ENCODE measurements at places on chromosomes 7 and 10.

- no peak for DNase-seq
- no peaks in the 10 kb centered on the region for H3K36me3 ChIP-seq
- no peak overlapping the region for H3K4me3 ChIP-seq
- H3K27ac ChIP-seq, result no peak overlapping the region
Measured at GRCh38 chr10:131851346-131851745, 49.5 kb upstream of the PPP2R2D start.

- no peak for DNase-seq
- H3K4me3 ChIP-seq, result no peak overlapping the region
- H3K36me3 ChIP-seq, result no peaks in the 10 kb centered on the region
Measured at GRCh38 chr7:112212571-112212970, 6.1 kb downstream of the ZNF277 start.

- H3K27me3 ChIP-seq, result no peaks in the 10 kb centered on the region
- H3K4me3 ChIP-seq, result no peak overlapping the region
- H3K27ac ChIP-seq, result no peak overlapping the region
Measured at GRCh38 chr10:119251315-119251708, 43.9 kb downstream of the GRK5 start.

- no peaks in the 10 kb centered on the region for H3K27me3 ChIP-seq
- H3K4me3 ChIP-seq, result no peak overlapping the region
- DNase-seq, result no peak
- no peaks in the 10 kb centered on the region for H3K36me3 ChIP-seq
Measured at GRCh38 chr7:95977994-95978393, 205.6 kb downstream of the DYNC1I1 start.

DNA sequence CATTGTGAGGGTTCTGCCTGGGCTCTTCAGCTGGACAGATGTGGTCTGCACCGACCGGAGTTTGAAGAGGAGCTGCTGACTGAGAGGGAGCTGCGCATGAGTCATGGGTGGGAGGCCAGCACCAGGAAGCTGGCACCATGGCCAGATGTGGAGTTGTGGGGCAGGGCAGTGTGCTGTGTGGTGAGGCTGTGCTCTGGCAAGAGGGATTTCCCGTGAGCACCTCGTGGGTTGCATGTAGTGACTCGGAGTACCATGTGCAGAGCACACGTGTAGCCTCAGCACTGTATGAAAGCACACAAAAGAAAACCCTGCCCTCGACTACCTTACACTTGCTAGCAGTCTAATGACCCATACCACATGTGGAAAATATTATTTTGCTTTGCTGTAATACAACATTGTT lies 103.4 kb downstream of the WNT2 start:
- no peak overlapping the region for H3K27ac ChIP-seq
- H3K27me3 ChIP-seq, result no peaks in the 10 kb centered on the region
- no peaks in the 10 kb centered on the region for H3K4me1 ChIP-seq
- H3K36me3 ChIP-seq, result no peaks in the 10 kb centered on the region
- no peak for DNase-seq
- H3K4me3 ChIP-seq, result no peak overlapping the region

DNA sequence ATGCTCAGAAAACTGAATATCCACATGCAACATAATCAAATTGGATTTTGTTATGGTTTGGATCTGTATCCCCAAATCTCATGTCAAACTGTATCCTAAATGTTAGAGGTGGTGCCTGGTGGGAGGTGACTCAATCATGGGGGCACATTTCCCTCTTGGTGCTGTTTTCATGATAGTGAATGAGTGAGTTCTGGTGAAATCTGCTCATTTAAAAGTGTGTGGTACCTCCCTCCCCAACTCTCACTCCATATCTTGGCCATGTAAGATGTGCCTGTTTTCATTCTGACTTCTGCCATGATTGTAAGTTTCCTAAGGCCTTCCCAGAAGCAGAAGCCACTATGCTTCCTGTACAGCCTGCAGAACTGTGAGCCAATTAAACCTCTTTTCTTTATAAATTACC lies 239.6 kb upstream of the KLF14 start:
- H3K4me1 ChIP-seq, result no peaks in the 10 kb centered on the region
- no peak overlapping the region for H3K27ac ChIP-seq
- no peak for DNase-seq
- H3K27me3 ChIP-seq, result no peaks in the 10 kb centered on the region
- no peak overlapping the region for H3K4me3 ChIP-seq

DNA sequence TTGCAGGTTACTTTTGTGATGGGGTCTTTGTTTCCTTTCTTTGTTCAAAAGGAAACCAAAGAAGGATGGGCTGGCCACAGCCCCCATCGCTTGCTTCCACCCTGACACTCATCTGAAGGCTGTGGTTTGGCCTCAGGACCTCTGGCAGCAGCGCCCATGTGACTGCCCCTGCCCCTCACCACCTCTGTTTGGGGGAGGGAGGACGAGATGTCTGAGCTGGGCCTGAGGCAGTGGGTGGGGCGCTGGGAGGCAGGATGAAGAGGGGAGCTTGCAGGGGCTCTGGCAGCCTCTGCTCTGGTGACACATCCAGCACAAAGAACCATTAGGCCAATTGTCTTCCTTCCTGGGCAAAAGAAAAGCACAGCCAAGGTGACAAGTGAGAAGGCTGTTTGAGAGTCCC lies 15.9 kb upstream of the CHST15 start:
- no peak overlapping the region for H3K27ac ChIP-seq
- H3K36me3 ChIP-seq, result no peaks in the 10 kb centered on the region
- no peak for DNase-seq

- no peaks in the 10 kb centered on the region for H3K36me3 ChIP-seq
- no peaks in the 10 kb centered on the region for H3K27me3 ChIP-seq
- H3K4me3 ChIP-seq, result no peak overlapping the region
- H3K4me1 ChIP-seq, result no peaks in the 10 kb centered on the region
Measured at GRCh38 chr7:26504411-26505120, 212.9 kb downstream of the SNX10 start.

DNA sequence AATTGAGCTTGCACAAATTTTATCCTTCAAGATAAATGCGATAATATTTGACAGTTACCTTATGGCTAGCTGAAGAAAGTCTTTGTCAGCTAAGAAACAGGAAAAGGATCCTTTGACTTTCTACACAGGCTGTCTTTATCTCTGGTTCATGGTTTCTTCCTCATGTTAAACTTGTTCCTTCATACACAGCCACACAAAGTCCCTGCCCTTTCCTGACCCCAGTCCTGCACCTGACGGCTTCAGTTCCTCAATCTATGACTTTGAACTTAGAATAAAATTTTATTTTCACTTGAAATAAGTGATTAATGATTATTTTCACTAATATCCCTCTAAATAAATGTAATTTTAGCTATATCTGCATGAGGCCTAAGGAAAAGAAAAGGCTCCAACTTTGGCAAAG lies 77.8 kb upstream of the PRSS1 start:
- no peak overlapping the region for H3K27ac ChIP-seq
- DNase-seq, result no peak
- no peaks in the 10 kb centered on the region for H3K4me1 ChIP-seq
- no peak overlapping the region for H3K4me3 ChIP-seq

GRCh38 chr10:86798611-86799010 lies 42.2 kb downstream of the BMPR1A start:
- DNase-seq, result no peak
- no peaks in the 10 kb centered on the region for H3K4me1 ChIP-seq
- no peak overlapping the region for H3K4me3 ChIP-seq
- no peaks in the 10 kb centered on the region for H3K27me3 ChIP-seq
- H3K27ac ChIP-seq, result no peak overlapping the region
- H3K36me3 ChIP-seq, result no peaks in the 10 kb centered on the region
